CD4-positive, alpha-beta T cell (primary cell): ENCODE measurements at places on chromosomes 13 and 19.

- DNase-seq: no peak
These were observed 514.0 kb downstream of the KLF5 start for GRCh38 chr13:73572824-73573223.

DNA sequence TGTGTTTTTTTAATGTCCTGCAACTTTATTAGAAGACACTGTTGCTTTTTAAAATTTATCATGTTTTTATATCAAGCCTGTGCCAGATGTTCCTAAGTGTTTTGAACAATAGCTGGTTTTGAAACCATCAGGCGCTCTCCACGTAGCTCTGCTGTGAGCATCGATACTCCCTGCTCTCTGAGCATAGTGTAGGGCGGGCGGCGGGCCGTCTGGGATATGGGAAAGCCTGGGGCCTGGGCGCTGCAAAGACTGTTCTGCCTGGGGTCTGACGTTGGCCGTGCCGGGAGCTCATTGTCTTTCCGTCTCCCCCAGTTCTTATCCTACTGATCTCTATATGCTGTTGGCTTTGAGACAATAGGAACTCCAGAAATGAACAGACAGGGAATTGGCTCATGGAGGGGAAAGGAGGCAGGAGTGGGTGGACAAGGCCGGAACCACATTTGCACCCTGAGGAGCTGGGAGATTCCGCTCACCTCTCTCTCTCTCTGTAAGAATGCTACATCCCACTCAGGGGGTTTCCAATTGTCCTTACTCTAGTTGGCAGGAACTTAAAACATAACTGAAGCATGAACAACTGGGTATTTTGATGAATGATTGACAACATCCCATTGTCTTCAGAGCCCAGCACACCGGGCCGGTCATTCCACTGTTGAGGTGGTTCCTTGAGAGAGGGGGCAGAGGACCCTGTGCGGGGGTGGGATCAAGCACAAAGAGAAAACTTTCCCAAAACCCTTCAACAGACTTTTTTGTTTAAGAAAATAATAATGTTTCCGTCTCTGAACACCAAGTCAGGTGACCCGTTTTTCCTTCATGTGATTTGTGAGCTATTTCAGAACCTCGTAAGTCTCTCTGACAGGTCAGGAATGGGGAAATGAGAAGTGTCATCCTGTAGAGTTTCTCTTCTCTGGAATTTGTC is 64.7 kb downstream of the COL4A2 start:
- DNase-seq: no peak

GRCh38 chr13:21069561-21070004 is 8.2 kb upstream of the LATS2 start:
- DNase-seq: no peak

- DNase-seq: peak; percentile 34
These were observed 32.2 kb upstream of the ARGLU1 start for GRCh38 chr13:106599875-106600797.

DNA sequence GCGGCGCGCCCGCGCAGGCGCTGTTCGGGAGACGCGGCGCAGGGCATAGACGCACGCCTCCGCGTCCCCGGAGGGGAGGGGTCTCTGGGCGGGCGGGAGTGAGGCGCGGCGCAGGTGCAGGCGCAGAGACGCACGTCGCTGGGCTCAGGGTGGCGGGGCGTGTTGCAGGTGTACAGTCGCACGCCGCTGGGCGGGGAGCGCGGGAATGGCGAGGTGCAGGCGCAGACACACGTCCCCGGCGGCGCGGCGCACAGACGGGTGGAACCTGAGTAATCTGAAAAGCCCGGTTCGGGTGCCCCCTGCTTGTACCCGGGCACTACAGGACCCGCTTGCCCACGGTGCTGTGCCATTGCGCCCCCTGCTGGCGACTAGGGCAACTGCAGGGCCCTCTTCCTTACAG is 44.7 kb downstream of the PLPP2 start:
- DNase-seq: no peak
